ENCODE measurements at places on chromosomes 5 and 9. TPM values are rescaled to one million over a fixed set of nuclear protein-coding genes. Genes with fewer than 3 reads are reported as not detected.

GRM6 gene
- total RNA-seq: not detected

SHB gene
- total RNA-seq: 0.61 TPM

LHFPL2 gene
- total RNA-seq: not detected

ANXA6 gene
- 587 TPM for total RNA-seq

RAB3C gene
- total RNA-seq: not detected
